NCI-H345 (cell line): ENCODE measurements at places on chromosomes 4 and X.

DNA sequence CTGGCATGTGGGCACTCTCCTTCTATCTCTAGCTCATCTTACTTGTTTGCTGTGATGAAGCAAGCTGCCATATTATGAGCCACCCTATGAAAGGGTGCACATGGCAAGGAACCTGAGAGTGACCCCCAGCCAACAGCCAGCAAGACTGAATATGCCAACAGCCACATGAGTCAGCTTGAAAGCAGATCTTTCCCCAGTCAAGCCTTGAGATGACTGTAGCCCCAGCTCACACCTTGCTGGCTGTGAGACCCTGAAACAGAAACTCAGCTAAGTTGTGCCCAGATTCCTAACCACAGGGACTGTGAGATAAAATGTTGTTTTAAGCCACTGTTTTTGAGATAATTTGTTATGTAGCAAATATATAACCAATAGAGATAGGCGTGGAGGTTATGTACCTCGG, 36.2 kb downstream of the KDM5C start:
- DNase-seq, result no peak

DNA sequence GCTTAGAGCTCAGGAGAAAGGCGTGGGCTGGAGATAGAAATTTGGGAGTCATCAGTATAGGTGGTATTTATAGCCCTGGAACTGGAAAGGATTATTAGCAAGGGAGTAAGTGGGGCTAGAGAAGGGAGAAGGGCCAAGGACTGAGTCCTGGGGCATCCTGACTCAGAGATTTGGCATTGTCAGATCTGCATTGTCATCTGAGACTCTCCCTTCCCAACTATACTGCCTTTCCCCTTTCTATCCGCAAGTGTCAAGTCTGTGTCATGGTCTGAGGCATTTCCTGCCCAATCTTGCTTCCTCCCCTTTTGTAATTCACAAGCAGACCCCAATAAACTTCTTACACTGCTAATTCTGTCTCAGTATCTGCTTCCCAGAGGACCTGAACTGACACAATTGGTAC, 24.4 kb upstream of the SLC25A43 start:
- DNase-seq, result no peak

DNA sequence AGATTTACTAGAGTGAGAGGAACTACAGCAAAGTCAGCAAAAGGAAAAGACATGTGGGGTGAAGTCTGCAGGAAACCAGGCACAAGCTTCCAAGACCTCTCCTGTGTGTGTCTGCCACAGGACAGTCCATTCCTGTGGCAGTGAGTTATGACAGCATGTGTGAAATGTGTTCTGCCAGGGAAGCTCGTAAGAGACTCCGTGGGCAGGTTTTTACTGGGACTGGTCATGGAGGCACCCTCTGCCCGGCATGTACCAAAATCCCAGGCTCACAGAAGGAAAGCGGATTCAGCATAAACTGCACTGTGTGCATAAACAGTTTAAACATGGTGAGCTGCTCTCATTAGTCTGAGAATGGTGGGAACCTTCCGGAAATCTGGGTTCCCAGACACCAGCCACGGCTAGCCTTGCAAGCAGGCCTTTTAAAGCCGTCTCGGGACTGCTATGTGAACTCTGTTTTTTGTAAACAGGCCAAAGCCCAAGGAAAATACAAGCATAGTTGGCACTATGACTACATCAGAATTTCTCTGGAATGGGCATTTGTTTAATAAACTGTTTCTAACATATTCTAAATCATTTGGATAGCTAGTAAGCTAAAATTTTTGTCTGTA, 288.5 kb downstream of the TENM3 start:
- DNase-seq, result no peak

DNA sequence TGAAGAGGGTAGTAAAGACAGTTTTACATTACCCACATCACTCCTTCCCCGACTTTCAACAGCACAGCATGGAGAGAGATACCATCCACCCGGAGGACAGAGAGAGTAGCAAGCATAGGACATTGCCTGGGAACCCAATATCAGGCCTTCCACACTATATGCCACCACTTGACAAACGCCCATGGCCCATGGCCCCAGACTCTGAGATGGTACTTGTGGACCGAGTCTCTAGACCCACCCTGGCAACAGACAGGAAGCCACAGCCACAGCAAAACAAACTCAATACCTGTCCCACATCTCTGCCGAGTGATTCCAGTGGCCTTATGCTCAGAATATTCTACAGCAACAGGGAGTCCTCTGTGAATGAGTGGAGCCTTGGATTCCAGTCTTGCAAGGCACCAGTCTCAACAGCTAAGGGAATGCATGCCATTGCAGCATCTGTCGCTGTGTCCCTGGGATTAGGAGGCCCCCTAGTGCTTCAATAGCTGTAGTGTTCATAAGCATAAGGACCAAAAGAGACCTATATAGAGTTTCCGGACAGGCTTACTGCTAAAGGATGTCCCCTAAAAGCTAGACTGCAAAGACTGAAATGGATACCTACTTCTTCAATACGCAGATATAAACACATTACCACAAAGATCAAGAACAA, 14.7 kb upstream of the CT55 start:
- peak; percentile 57 for DNase-seq

- no peak for DNase-seq
Observed at GRCh38 chr4:150944660-150945059, 70.4 kb downstream of the LRBA start.

GRCh38 chr4:185435466-185435865, 9.7 kb upstream of the UFSP2 start:
- DNase-seq, result no peak

DNA sequence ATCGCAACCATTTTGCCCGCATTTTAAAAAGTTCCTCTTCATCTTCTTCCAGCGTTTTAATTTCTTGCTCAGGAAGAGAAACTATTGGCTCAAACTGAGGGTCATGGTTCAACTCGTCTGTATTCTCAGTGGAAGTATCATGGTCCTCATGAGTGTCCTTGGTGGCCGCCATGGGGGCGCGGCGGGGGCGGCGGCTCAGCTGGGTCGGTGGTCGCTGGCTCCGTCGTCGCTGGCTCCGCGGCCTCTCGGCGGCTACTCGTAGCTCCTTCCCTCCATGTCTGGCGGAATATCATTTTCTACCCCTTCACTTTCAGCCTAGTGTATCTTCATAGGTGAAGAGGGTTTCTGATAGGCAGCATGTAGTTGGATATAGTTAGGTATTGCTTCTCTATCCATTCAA, 492.0 kb upstream of the MAGEB18 start:
- DNase-seq, result no peak

DNA sequence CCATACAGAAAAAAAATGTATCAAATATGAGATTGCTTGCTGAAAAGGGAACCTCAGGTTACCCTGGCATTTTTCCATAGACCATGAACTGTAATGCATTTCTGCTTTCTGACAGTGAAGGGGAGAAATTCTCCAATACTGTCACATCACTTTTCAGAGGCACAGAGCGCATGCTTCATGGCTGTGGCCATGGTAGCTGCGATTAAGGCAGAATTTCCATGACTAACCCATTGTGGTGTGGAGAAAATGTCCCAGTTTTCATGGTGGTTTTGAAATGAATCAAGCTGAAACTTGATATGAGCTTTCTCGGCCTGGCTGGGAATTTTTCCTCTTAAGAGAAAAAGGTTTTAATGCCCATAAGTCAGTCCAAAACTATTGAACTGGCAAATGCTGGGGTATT, 39.5 kb upstream of the MAP3K15 start:
- DNase-seq, result no peak

DNA sequence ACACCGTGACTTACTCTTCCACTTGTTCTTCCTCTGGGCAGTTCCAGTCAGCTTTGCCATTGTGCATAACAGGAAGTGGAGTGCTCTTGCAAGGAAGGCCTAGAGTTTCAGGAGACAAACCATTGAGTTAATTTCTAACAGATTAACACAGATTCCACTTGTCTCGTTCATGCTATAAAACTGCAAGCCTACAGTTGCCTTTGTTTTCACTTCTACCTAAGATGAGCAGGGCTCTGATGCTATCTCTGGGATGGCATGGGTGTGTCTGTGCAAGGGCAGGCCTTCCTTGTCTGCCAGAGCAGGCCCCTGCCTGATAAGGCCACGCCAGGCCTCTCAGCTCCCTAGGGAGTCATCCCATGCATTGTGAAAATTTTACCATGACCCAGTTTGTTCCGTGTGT, 67.7 kb upstream of the PGRMC2 start:
- DNase-seq, result no peak

DNA sequence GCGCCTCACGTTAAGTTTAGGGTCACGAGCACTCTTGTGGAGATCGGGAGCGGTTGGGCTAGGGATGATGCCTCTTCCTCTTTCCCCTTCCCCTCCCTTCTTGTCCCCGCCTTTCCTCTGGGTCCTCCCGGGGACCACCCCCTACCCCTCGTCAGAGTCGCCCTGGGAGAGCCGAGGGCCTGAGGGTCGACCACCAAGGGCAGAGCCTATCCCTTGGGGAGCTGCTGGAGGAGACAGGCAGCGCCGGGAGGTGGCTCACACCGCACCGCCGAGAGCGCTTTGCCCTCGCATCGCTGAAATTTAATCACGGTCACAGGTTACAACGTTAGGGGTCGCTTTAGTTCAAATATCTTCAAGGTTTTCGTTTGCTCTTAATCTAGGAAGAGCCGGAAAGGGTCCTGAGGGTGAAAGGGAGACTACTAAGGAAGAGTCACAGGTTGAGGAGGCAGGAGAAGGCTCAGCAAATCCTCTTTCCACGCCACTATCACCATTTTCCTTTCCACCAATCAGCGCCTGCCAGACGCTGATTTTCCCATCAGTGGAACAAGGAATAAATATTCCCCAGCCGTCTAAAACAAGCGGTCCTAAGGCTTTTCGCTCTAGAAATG, 528 bp upstream of the SNCA start:
- DNase-seq, result peak; percentile 64

GRCh38 chr4:55358668-55359067, 12.6 kb downstream of the SRD5A3 start:
- no peak for DNase-seq

DNA sequence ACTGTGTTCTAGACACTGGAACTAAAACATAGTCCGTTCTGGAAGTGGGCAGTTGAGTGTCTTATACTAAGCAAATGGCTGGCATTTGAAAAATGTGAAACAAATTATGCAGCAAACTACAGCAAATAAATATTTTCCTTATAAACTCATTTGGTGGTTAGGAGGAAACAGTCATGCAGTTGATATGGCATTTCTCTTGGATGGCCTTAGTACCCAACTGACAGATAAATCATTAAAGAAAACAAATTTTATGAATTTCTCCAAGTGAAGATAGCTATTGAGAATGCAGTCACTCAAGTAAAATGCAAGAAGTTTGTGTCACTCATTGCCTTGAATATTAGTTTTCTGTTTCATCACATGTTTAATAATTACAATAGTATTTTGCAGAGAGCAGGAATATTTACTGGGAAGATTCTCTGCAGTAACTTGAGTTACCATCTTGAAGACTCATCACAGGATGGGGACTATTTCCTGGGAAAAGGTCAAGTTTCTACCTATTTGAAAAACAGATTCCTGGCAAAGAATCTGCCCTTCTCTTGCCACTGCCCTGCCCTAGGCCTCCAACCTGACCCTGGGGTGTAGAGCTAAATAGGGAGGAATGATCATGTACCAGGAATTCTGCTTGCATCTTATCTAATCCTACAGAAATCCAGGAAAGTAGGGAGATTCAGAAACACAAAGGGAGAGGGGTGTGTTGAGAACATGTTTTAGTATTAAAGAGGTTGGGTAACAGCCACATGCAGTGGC, 105.9 kb downstream of the SH3RF1 start:
- no peak for DNase-seq

- DNase-seq, result no peak
Observed at GRCh38 chrX:46713672-46714490, 45.0 kb downstream of the SLC9A7 start.

DNA sequence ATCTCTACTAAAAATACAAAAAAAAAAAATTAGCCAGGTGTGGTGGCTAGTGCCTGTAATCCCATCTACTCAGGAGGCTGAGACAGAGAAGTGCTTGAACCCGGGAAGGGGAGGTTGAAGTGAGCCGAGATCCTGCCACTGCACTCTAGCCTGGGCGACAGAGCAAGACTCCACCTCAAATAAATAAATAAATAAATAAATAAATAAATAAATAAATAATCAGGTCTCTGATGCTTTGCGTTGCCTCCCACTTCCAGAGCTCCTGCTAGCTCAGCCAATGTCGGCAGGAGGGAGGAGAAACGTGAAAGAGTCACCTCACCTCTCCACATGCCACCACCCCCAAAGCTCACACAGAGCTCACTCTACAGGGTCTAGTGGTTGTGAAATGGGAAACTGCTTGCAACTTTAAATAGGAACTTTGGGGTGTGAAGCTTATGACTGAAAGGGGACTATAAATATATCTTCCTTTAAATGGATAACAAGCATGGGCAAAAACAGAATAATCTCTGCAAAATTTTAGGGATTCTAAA, 7.9 kb downstream of the SMIM31 start:
- no peak for DNase-seq

DNA sequence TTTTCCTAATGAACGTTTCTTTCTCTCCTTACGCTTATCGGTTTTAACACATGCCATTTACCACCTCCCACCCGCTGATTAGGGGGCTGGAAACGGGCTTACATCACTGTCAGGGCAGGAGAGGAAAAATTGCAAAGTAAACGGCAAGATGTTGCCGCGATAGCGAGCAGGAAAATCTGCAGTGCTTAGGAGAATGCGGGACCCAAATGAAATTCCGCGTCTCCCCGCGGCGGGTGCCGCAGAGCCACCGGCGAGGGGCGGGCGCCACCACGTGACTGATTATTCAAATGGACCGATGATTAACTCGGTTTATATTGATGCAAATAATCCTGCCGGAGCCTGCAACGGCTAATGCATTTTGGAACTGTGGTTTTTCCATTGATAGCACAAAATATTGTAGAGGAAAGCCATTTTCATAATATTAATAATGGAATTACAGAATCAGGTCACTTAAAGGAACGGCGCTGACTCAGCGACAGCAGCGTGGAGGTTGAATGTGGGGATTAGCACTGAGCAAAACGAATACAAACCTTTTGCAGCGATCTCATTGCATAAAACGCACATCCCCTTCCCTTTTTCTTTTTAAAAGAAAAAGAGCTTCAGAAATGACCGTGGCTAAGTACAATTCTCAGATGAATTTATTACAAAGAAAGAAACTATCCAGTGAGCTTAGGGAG, 224.2 kb downstream of the STIM2 start:
- peak; percentile 57 for DNase-seq
